ENCODE measurements at places on chromosomes 7 and 10.

- DNase-seq = no peak
Measured at GRCh38 chr10:32376771-32377170, 29.8 kb upstream of the EPC1 start.

- DNase-seq = no peak
Measured at GRCh38 chr7:155375337-155376277, 77.9 kb downstream of the INSIG1 start.

DNA sequence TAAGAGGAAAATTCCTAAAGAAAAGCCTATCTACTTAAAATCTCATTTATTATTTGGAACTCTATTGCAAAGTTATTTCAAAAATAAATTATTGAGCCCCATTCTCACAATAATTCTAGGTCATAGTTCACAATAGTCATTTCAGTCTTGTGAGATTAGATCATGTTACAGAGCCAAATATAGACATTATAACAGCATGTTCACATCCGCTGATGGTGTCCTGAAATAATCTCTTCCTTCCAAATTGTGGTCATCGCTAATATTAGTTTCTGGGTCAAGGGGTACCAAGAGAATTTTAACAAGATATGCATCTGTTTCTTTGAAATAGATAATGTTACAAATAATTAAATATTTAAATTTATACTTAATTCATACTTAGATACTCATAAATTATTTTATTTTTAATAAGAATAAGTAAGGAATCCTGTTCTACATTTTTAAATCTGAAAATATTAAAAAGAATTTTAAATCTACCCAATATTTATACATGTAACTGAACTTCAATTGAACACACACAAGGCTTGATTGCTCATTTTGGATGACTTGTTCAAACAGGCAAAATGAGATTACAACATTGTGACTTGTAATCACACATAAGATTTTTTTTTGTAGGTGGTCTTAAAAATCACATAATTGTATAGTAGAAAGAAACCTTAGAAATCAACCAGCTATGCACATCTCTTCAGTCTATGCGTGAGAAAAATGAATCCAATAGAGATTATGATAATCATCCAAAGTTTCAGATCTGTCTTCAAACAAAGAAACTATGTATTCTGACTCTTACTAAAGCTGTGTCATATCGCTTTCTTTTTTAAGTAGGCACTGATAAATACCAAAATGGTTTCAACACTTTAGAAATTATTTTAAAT lies 13.1 kb downstream of the GNAT3 start:
- no peak for DNase-seq

GRCh38 chr7:80060218-80060806 lies 74.3 kb upstream of the GNAI1 start:
- no peak for DNase-seq

- DNase-seq = no peak
Measured at GRCh38 chr10:32471232-32471631, 25.3 kb downstream of the CCDC7 start.

- no peak for DNase-seq
Measured at GRCh38 chr10:51651063-51651462, 48.3 kb downstream of the CSTF2T start.

- DNase-seq = no peak
Measured at GRCh38 chr7:98254951-98255610, 3.0 kb upstream of the TECPR1 start.

GRCh38 chr7:155798673-155799439 lies 13.4 kb downstream of the SHH start:
- DNase-seq = no peak

DNA sequence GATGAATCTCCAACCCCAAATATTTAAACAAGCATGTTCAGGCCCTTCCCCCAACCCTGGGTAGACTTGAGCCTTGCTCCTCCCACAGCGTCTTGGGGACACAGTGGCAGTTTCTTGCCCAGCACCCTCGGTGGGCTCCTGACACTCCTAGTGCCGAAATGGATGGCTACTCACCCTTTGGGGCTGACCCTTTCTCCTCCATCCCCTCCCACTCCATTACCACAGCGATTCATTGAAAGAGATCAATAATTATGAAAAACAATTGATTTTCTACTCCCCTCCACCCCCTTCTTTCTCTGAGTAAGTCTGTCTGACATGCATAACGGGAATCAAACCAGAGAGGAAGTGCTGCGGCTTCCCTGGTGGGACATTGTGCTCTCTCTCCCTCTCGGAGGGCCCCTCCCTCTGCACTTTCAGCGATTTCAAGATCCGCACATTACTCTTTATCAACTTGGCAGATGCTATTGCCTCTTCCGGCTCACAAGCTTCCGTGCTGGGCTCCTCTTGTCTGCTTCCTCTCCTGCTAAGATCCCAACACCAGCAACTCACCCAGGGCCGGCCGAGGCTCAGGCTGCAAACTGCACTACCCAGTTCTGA lies 79.0 kb upstream of the PLXNA4 start:
- no peak for DNase-seq

GRCh38 chr10:120715171-120715570 lies 136.0 kb upstream of the WDR11 start:
- DNase-seq = no peak

DNA sequence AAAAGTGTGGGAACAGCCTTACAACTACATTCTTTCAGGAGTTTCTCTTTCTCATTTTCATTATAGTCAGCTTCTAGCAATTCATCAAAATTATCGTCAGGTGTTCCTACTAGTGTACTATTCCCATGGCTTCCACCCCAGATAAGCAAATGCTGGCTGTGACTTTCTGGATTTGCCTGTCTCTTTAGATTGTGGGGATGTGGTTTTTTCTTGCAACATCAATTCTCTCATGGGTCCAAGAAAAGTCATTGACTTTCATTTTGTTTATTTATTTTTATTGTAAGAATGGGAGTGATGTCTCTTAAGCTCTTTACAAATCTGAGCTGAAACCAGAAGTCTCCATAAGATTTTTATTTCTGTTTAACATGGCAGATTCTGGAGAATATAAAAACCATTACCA lies 349.7 kb upstream of the SEMA3C start:
- no peak for DNase-seq

DNA sequence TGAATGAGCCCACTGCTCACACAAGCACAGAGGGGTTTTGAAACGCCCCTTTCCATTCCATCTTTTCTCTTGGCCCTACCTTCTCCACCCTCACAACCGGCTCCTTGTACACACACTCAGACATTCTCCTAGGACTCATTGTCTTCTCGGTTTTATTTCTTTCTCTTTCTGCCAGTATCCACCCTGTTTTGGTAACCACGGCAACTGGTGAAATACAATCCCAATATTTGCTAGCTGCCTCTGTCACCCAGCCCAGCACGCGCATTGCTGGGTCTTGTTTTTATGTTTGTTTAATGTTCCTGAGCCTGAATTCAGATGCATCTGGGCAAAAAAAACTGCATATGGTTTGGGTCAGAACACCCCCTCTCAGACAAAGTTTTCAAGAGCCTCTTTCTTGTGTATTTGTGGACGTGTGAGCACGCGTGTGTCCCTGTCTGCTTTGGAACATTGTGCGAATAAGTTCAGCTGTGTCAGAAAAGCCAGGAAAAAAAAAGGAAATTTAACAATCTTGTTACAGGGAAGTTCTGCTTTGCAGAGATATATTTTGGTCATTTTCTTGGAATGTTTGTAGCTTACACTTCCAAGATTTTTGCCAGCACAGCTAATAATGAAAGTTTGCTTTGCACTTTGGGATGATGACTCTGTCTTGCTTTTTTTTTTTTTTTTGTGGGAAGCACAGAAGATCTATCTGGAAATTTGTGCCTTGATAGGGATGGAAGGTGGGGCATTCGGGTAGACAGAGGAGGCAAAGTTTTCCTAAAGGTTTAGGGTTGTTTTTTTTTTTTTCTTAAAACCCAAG lies 225.9 kb downstream of the TRIL start:
- DNase-seq = no peak

- DNase-seq = no peak
Measured at GRCh38 chr7:139568813-139569490, 45.5 kb downstream of the CLEC2L start.

- DNase-seq = no peak
Measured at GRCh38 chr10:33365301-33365700, 30.8 kb upstream of the NRP1 start.

GRCh38 chr7:70131817-70132216 lies 533.5 kb downstream of the AUTS2 start:
- no peak for DNase-seq

DNA sequence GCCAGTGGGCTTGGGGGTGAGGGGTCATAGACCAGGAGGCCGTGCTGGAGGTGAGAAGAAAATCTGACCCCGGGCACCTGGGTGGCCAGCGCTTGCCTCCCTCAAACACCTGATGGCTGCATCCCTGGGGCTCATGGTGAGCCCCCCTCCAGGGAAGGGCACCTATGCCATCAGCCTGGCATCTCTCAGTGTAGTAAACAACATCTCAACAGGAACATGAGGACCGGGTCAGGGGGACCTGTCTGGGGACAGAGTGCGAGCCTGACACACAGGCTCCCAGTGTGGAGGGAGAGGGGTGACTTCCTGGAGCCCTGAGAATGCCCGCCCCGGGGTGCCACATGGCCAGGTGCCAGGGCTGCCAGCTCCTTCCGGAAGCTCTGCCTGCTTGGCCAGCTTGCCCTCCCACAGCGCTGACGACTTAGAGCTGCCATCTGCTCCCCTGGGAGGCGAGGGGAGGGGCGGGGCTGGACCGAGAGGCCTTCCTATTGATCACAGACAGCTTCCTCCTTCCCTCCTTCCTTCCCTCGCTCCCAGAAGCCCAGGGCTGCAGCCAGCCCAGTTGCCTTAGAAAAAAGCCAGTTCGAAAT lies 12.3 kb downstream of the STX1A start:
- DNase-seq = no peak

DNA sequence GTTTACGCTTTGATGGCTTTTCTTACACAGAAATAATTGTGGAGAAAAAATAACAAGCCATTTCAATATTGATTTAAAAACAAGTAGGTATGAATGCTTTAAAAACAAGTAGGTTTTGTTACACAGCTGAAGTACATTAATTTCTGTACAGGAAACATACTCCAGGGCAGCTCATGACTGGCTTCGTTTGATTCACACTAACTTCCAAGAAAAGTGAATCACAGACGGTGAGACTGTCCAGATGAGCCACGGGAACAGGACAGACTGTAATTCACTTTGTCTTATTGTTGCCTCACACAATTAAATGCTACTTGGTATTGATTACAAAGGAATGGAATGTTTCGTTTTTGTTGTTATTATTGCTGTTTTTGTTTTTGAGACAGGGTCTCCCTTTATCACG lies 26.6 kb upstream of the SNX10 start:
- no peak for DNase-seq

DNA sequence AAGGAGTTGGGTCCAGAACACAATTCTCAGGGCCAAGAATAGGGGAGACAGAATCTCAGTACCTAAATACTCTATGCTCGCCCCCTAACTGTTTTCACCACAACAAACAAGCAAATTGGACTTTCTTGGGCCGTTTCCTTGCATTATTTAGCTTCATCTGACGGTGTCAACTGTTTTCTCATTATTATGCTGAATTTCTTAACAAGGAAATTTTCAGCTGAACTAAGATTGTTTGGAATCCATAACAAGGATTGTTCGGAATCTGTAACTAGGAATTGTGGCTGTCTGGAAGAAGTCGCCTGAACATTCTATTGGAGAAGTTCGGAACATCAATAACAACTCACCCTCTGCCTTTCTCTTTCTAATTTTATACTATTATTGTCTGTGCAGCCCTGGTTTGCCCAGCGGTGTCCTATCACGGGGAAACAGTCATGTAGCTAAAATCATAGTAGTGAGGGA lies 15.5 kb upstream of the DLX6 start:
- no peak for DNase-seq

GRCh38 chr10:112471878-112472487 lies 25.0 kb downstream of the VTI1A start:
- no peak for DNase-seq

GRCh38 chr10:5089865-5090264 lies 4.3 kb upstream of the AKR1C3 start:
- no peak for DNase-seq

- no peak for DNase-seq
Measured at GRCh38 chr7:33727315-33727714, 178.0 kb upstream of the BMPER start.

DNA sequence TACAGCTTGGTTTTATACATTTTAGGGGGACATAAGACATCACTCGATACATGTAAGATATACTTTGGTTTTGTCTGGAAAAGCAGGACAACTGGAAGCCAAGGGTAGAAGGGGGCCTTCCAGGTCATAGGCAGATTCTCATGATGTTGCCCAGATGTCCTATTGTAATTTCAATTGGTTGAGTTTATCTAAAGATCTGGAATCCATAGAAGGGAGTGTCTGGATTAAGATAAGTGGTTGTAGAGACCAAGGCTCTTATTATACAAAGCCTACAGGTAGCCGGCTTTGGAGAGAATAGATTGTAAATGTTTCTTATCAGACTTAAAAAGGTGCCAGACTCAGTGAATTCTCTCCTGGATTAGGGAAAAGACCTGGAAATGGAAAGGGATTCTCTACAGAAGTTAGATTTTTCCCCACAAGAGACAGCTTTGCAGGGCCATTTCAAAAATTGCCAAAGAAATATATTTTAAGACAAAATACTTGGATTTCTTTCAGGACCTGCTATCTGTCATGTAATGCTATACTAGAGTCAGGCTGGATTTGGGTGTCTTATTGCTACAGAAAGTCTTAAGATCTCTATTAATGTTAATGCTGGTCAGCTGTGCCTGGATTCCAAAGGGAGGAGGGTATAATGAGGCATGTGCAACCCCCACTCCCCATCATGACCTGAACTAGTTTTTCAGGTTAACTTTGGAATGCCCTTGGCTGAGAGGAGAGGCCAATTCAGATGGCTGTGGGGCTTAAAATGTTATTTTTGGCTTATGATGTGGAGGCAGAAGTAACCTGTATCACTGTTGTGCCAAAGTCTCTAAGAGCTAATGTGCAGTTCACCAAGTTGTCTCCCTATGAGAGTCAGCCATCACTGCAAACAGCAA lies 511.1 kb upstream of the C7orf33 start:
- DNase-seq = no peak

DNA sequence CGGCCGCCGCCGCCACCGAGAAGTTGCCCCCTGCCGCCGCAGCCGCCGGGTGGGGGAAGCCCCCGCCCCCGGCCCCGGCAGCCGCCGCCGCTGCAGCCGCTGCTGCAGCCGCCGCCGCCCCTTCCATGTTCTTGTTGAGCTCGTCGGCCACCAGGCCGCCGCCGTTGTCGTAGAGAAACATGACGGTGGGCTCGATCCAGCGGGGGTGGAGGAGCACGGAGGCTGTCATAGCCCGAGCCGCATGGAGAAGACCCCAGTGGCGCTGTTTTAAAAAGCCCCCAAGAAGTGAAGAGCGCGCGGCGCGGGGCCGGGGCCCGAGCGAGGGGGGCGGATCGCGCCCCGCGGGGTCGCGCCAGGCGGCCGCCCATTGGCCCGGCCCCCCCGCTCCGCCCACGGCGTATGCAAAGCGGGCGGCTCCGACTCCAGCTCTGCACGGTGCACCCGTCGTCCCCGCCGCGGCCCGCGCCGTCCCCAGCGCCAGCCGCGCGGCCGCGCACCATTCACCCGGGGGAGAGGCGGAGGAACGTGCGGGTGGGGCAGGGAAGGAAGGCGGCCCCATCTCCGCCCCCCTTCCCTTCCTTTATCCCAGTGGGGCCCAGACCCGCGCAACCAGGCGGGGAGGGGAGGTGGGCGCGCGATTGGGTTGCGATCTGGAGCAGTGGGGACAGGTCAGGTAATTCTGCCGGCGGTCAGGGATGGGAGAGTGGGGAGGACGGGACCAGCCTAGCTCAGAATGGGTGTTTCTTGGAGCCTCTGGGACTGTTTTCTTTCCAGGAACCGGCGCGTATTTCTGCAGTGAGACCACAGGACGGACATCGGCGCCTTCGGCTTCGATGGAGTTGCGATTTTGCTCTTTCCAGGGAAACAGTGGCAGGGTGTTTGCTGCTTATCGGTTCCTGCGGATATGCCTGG lies at the start of gene HOXA13:
HOXA13 (minus strand) TSS at position 243 of the 912 bp plus-strand sequence; CDS start at position 229, 14 bp downstream.
- DNase-seq = no peak

- no peak for DNase-seq
Measured at GRCh38 chr7:112414855-112415490, 35.3 kb upstream of the IFRD1 start.

All from effector CD4-positive, alpha-beta T cell (primary cell).